T47D (cell line): ENCODE measurements at places on chromosomes 2 and 18.

- DNase-seq = no peak
These were observed 80.2 kb downstream of the SLC8A1 start for GRCh38 chr2:40371525-40372282.

DNA sequence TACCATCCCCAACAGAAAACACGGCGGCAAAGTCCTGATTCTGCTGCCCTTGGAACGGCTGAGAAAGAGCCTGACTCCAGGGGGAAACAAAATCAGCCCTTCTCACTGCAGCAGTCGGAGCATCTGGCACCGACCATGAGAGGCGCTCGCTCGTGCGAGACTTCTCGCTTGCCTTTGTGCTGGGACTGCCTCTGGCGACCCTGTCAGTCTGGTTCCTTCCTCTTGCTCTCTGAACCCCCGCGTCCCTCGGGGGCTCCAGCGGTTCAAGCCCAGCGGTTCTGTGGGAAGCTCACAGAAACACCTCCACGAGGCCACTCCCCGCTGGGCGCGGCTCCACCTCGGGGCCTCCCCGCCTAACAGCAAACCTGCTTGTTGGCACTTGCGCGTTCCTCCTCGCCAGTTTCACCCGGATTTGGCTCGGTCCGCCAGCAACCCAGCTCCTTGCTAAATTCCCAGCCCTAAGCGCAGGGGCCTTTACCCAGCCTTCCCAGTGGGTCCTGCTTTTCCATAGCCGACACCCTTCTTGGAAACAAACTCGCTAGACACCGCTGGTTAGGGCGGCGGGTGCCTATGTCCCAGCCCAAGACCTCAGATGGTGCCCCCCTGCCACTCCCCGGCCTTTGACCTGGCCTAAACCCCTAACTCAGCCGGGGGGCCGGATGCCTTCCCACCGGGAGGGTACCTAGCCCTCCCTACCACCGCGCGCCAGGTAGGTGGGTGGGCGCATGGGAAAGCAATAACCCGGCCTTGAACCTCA is 2.2 kb downstream of the RND3 start:
- peak; percentile 88 for DNase-seq

GRCh38 chr18:77191071-77191751 is 58.4 kb upstream of the GALR1 start:
- no peak for DNase-seq

- no peak for DNase-seq
These were observed 428 bp downstream of the TCF4 start for GRCh38 chr18:55587418-55588110.

DNA sequence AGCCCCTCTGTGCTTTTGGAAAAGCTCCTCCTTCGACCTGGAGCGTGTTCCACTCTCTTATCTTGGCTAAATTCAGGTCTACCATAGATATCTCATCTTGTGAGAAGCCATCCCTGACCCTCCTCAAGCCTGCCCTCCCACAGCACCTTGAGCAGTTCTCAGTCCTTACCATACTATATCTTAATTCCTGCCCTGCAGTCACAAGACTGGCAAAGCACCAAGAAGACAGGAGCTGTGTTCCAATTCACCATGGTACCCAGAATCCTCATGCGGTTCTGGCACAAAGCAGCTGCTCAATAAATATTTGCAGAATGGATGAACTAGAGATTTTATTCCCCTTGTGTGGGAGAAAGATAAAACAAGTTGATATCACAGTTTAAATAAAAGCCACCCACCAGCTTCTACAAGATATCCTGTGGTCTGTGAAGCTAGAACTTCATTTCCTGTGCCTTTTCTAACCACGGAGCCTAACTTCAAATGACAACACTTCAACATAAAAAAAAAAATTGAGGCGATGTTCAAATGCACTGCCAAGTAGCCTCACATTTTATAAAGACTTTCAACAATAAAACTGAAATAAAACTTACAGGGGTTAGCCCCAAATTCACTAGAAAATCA is 19.5 kb downstream of the MARCHF4 start:
- no peak for DNase-seq

- no peak for DNase-seq
These were observed 199.7 kb downstream of the TPGS2 start for GRCh38 chr18:36629138-36629530.

GRCh38 chr2:43430489-43430888 is 165.3 kb downstream of the THADA start:
- no peak for DNase-seq

DNA sequence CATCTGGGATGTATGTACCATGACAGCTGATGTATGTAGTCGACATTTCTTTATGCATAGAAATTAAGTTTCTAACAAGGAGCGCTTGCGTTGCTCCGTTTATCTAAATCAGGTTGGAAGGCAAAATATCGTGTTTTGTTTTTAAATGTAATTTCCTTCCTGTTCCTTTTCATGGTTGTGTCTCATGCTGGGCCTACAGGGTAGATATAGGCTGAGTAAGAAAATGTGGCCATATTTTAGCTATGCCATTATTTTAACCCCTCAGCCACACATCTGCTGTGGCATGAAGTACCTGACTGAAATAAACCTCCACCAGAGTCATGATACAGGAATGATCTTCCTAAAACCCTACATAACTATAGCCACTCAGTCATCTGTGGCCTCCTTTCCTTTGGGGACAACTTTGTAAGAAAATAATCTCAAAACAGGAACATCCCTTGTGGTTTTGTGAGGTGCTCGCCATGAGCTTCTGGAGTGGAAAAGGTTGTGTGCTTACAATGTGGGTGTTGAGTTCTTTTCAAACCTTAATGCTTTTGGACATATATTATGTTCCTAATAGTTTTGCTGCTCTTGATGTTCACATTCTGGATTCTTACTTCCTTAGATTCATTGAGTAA is 214.3 kb downstream of the FAM210A start:
- no peak for DNase-seq

- no peak for DNase-seq
These were observed 1467.8 kb downstream of the DPP10 start for GRCh38 chr2:115910270-115910669.

DNA sequence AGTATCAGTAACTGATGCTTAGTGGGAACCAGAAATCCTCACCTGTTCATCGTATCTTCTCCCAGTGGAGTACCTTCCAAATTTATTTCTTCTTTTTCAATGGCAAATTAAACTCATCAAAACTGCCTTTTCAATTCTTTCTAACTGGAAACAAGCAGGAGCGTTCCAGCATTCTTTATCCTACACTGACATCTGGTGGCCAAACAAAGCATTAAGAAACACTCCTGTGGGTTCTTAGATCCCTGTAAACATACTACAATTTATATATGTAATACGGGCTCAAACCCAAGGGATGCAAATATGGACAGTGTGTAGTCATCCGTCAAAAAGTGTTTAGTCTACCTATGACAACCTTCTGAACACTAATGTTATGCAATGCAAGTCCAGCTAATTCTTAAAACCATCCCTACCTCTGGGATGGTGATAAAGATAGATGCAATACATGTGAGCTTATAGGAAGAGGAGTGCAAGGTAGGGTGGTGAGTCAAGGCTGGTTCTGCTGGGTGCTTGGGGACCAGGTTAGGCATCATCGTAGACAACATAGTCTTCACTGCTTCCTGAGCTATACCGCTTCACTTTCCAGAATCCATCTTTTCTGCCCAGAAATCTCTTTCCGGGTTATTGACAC is 375.0 kb downstream of the CTNNA2 start:
- DNase-seq = peak; percentile 72

DNA sequence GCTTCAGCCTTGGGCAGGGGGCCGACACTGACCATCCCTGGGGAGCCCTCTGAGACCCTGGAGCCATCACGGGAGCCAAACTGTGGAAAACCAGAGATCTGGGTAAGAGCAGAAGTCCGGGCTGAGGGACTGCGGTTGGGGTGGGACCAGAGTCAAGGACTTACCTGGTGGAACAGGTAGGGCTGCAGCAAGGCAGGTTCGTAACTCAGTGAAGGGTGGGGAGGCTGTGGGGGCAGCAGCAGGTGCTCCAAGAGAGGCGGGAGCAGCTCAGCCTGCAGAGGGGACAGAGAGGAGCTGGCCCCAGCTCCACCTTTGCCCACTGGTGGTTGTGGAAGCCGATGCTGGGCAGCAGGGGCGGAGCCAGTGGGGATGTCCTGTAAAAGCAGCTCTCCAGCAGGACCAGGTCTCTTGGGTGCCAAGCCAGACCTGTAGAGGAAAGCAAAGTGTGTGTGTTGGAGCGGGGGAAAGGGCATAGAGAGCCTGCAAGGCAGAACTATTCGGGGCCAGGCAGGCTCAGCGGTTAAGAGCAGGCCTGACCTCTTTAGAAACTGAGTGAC is 6.7 kb downstream of the PTPRN start:
- DNase-seq = no peak

DNA sequence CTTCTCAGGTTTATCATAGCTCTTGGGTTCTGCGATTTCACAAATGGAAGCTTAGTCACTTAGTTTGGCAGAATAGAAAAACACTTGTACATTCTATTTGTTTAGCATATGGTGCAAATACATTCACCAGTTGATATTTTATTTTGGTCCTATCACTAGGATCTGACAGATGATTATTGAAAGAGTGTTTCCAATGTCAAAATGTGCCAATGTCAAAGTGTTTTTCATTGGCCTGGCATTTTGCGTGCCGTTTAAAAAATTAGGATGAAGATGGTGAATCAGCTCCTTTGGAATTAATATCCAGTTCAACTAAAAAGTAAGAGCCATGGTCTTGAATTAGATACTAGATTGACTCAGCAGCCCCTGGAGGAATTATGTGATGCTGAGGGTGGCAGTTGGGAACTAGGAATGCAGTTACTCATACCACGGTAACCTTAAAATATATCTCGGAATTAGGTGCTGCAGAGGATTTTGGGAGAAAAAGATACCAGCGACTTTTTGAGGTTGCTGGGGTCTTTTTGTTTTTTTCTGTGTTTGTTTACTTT is 87.0 kb downstream of the SPHKAP start:
- DNase-seq = no peak

DNA sequence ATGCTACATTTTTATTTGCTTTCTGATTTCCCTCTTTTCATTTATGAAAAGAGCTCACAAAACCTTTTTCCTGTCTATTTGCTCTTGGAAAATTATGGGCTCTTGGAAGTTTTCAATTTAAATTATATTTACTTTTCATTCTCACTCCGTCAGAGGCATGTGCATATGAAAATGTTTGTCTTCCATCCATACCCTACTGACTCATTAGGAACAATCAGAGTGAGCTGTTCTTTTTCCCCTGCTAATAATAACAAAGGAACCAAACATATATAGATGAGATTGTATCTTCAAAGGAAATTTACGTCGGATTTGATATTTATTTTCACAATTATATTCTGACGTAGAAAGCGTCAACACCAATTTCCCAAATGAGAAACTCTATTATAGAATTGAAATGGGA is 1101.2 kb downstream of the TSN start:
- DNase-seq = no peak

- DNase-seq = no peak
These were observed 51.2 kb upstream of the ALPP start for GRCh38 chr2:232327105-232328031.

- DNase-seq = no peak
These were observed 485.2 kb downstream of the DCDC2C start for GRCh38 chr2:4188561-4188960.

- no peak for DNase-seq
These were observed 10.4 kb upstream of the EVA1A start for GRCh38 chr2:75570948-75571729.

- no peak for DNase-seq
These were observed 104.7 kb downstream of the TSN start for GRCh38 chr2:121860033-121860757.

DNA sequence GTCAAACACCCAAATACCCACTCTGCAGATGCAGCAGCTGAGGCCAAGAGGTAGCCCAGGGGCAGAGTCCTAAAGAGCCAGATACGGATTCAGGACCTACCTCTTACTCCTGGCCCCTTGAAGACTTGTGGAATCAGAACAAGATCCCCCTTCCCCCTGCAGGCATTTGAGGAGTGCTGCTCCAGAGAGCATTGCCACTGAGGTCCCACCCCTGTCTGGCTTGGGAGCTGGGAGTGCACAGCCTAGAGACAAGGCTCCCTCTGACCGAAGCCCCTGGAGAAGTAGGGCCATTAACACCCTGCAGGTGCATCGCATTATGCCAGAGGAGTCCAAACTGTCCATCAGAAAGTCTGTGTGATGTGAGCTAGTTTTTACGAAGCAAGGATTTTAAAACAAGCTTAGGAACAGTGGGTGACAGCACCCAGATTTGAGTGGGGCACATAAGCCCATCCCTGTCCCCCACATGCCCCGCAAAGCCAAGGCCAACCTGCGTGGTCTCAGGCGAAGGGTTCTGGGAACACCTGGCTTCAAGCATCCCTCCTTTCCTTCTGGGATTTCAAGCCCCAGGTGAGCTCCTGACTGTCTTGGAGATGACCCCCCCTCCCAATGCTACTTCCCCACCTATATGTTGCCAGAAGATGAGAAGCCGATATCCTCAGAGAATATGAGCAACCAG is 48.4 kb downstream of the MTERF4 start:
- DNase-seq = no peak

DNA sequence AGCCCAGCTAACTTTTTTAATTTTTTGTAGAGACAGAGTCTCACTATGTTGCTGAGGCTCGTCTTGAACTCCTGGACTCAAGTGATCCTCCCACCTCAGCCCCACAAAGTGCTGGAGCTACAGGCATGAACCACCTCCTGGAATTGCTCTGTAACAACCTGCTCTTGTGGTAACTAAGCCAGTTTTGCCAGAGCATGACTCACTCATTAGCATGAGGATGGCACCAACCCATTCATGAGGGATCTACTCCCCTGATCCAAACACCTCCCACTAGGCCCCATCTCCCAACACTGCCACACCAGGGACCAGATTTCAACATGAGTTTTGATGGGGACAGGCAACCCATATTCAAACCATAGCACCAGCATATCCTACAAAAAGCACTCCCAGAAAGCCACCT is 348.9 kb upstream of the RAB12 start:
- DNase-seq = peak; percentile 6
